ENCODE measurements at places on chromosomes 7 and 10.
A peak's percentile ranks its signal among the peaks of the same experiment; 100 is the strongest.

- DNase-seq: peak; percentile 58
Measured at GRCh38 chr10:50585921-50586739, 37.6 kb downstream of the SGMS1 start.

- no peak for DNase-seq
Measured at GRCh38 chr10:48802611-48803071, 118.0 kb downstream of the WDFY4 start.

- no peak for DNase-seq
Measured at GRCh38 chr7:114835861-114836260, 86.0 kb upstream of the MDFIC start.

DNA sequence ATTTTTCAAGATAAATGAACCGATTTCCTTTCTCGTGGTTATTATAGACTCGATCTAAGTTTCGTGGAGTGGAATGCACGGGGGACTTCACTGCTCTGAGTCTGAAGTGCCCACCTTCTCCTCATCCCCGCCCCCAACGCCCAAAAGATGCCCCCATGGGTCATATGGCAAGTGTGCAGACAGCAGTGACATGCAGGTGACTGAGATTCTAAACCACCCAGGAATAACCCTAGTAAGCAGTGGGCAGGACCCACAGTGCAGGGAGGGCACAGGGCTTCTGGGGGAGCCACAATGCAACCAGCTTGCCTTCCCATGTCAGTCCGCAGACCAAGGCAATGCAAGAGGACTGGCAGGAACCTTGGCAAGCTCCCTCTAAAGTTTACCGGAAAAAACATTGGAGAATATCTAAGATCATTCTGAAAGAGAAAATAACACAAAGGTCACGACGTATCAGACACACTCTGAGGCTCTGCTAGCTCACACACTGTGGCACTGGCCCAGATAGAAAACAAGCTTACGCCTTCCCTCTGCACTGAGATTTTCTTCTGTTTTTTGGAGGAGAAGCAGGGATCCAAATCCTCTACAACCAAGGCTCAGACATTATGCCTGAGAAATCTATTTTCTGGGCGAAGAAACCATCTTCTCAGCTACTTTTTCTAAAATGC, 239.6 kb downstream of the MAD1L1 start:
- DNase-seq: no peak

- DNase-seq: no peak
Measured at GRCh38 chr7:155489158-155489840, 31.4 kb downstream of the EN2 start.

DNA sequence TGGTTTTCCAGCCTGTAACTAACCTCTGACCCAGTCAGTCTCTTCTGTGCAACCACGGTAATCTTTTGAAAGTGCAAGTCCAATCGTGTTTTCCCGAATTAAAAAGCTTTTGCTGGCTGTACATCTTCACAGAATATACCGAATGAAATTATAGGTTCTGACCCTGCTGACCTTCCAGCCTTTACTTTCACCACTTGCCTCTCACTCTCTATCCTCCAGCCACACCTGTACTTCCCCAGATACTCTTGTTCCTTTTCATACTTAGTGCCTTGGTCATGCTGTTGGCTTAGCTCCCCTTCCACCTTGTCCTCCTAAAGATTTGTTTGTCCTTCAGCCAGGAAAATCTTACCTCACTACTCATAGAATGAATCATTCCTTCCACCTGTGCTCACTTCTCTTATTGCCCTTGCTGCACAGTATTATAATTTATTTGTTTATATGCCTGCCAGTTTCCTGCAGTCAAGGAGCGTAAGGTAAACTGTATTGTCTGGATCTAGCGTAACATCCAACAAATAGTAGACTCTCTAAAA, 2.3 kb upstream of the PNPLA8 start:
- DNase-seq: peak; percentile 64

- peak; percentile 44 for DNase-seq
Measured at GRCh38 chr7:193481-194251, 1.3 kb downstream of the FAM20C start.

GRCh38 chr7:121510302-121510701, 114.2 kb upstream of the FAM3C start:
- no peak for DNase-seq

GRCh38 chr7:10325395-10325794, 648.3 kb upstream of the PHF14 start:
- DNase-seq: no peak

GRCh38 chr10:74988054-74988775, 123.2 kb upstream of the SAMD8 start:
- no peak for DNase-seq

GRCh38 chr7:143002106-143002505, 24.8 kb downstream of the OR9A2 start:
- DNase-seq: peak; percentile 16

- DNase-seq: no peak
Measured at GRCh38 chr7:77479536-77480088, 57.5 kb upstream of the PTPN12 start.

DNA sequence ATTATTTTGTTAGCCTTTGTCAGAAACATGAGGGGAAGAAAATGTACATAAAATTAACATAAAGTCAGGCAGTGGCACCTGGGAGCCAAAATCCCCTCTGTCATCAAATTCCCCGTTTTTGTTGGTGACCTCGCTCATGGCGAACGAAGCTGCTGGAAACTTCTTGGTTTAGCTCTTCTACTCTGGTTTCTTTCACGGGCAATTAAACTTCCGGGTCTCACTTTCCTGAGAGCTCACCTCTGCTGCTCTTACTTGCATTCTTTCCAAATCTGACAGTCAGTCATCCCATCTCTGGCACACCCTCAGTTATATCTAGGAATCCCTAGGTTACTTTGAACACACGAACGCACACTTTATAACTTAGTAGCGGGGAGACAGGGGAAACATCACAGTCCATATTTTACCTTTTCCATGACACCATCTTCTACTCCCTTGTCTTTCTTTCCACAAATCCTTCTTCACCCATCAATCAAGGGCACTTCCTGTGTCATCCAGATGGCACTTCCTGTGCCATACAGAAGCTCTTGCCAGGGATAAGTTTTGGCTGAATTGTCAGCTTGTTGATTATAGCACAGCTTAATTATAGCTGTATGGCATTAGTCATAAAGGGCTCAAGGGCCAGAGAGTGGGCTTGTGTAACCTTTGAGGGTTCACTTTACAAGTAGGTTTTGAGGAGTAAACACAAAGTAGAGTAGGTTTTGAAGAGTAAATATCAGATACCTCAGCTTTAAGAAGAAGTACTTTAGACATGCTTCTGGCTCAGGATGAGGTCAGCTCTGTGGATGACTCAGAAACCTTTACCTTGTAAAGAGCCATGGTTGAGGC, 105.1 kb downstream of the GATA3 start:
- DNase-seq: peak; percentile 58

GRCh38 chr10:13877154-13877909, 290.6 kb downstream of the PRPF18 start:
- no peak for DNase-seq

GRCh38 chr10:47336387-47337134, 11.6 kb upstream of the RBP3 start:
- no peak for DNase-seq

GRCh38 chr7:36029853-36030515, 123.1 kb upstream of the EEPD1 start:
- no peak for DNase-seq

- no peak for DNase-seq
Measured at GRCh38 chr7:116691664-116692063, 19.7 kb downstream of the MET start.

DNA sequence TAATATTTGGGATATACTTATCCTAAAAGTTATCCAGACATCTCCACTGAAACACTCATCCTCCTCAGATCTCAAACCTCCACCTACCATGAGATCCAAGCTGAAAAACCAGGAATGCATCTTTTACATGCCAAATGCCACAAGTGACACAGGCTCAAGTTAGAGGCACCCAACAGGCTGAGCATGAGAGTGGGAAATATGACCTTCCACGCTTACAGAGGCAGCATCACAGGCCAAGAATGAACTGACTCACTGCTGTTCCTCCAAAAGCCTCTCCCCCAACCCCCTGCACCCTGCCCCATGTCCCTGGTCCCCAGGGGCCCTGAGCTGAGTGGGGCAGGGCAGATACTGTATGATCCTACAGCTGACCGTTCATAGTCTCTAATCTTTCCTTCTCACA, 4.8 kb upstream of the MTPAP start:
- DNase-seq: no peak

GRCh38 chr10:100138921-100139496, 46.8 kb downstream of the ERLIN1 start:
- no peak for DNase-seq

DNA sequence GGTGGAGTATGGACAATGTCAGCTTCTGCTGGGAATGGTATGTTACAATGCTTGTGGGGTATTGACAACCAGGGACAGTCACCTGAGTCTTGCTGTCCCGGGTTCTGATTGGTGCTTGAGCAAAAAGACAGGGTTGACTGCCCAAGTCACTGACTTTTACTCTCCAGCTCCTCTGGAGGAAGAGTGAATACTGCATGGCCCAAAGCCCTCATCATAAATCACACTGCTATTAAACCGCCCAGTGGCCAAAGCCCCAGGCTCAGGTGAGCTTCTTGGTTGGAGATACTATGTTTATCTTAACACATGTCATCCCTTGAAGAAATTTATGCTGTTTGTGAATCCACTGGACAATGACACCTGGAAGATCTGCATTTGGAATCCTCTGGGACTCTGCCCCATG, 90.0 kb upstream of the IGFBP3 start:
- no peak for DNase-seq

All from RWPE1 (cell line).